ENCODE measurements at places on chromosomes 5 and 9.

- H3K27me3 ChIP-seq, result no peaks in the 10 kb centered on the region
- H3K36me3 ChIP-seq, result no peaks in the 10 kb centered on the region
- no peak for DNase-seq
- no peak overlapping the region for H3K4me3 ChIP-seq
Observed at GRCh38 chr5:11289733-11290132, 528.7 kb upstream of the DAP start.

GRCh38 chr5:62431735-62432620 lies 19.4 kb downstream of the IPO11 start:
- H3K36me3 ChIP-seq, result no peaks in the 10 kb centered on the region
- H3K27ac ChIP-seq, result no peak overlapping the region
- DNase-seq, result no peak
- H3K27me3 ChIP-seq, result no peaks in the 10 kb centered on the region
- H3K4me1 ChIP-seq, result no peaks in the 10 kb centered on the region
- no peak overlapping the region for H3K4me3 ChIP-seq

GRCh38 chr5:170848033-170848432 lies 13.8 kb upstream of the RANBP17 start:
- H3K4me3 ChIP-seq, result no peak overlapping the region
- H3K27ac ChIP-seq, result no peak overlapping the region
- H3K36me3 ChIP-seq, result no peaks in the 10 kb centered on the region
- DNase-seq, result no peak
- no peaks in the 10 kb centered on the region for H3K4me1 ChIP-seq

DNA sequence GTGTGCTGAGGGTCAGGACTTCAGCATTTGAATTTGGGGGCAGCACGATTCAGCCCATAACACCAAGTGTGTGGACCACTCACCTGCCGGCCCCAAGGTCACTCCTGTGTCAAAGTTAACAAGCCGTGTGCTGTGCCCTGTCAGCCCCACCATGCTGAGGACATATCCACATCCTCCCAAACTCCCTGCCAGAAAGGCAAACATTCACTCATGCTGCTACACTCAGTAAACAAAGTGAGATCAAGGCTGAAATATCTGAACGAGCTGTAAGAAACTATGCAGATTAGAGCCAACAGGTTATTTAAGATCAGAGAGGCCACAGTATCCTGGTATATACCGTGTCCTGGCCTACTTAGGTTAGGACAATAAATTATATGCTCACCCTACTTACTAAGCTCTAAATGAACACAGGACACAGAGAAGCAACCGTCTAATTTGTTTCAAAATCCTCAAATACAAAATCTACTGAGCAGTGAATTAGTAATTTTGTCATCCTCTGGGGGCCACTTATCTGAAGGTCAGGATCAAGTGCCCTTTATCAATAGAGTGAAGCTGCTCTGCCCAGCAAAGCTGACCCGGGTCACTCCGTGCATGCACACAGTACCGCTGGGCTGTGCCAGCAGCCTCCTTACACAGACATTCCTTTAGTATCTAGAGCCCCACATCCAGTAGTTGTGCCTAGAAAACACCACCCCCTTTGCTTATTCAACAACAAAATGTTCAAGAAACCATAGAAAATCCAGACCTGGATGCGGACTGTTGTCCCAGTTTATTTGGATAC lies 28.2 kb downstream of the RETREG1 start:
- no peaks in the 10 kb centered on the region for H3K36me3 ChIP-seq
- no peak overlapping the region for H3K4me3 ChIP-seq
- DNase-seq, result no peak
- H3K4me1 ChIP-seq, result peaks cover 9% of the 10 kb centered on the region
- no peak overlapping the region for H3K27ac ChIP-seq

GRCh38 chr5:128629157-128629556 lies 91.1 kb upstream of the FBN2 start:
- no peaks in the 10 kb centered on the region for H3K4me1 ChIP-seq
- H3K27ac ChIP-seq, result no peak overlapping the region
- no peak for DNase-seq
- no peaks in the 10 kb centered on the region for H3K36me3 ChIP-seq
- no peaks in the 10 kb centered on the region for H3K27me3 ChIP-seq
- H3K4me3 ChIP-seq, result no peak overlapping the region

DNA sequence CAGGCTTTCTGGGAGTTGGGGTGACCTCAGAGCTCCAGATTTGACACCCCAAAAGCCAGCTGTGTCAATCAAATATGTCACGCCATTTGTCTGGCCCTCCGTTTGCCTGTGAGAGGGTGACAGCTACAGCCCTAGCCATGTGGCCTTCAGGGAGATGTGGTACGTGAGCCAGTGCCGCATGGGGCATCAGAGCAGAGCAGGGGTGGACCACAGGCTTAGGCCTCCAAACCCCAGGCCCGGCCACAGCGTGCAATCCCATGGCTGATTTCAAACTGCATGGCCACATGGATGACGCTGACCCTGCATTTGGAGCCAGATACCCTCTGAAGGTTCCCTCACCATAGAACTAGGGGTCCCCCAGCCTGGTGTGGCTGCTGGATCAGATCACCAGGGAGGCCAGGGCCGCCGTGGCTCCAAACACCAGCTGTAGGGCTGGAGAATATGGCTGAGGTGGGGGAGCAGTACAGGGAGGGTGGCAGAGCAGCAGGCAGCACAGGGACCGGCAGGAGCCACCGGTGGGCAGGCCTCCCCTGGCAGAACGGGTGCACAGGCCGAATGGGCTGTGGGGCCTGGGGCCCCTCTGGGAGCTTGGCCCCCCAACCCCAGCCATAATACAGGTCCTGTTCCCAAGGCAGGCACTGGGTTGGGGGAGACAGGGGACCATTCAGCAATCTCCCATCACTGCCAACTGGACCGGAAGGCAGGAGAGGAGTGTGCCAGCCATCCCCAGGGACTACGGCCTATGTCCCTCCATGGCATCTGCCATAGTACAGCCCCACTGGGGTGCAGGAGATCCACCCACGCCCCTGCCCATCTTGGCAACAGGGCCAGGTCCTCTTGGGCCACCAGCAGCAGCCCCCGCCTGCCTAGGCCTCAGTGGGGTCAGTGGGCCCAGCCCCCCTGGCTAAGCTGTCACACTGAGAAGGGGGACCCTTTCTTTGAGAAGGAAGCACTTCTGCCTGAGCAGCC lies 1.5 kb downstream of the SAPCD2 start:
- H3K4me3 ChIP-seq, result no peak overlapping the region
- no peaks in the 10 kb centered on the region for H3K36me3 ChIP-seq
- DNase-seq, result no peak
- H3K27ac ChIP-seq, result no peak overlapping the region

DNA sequence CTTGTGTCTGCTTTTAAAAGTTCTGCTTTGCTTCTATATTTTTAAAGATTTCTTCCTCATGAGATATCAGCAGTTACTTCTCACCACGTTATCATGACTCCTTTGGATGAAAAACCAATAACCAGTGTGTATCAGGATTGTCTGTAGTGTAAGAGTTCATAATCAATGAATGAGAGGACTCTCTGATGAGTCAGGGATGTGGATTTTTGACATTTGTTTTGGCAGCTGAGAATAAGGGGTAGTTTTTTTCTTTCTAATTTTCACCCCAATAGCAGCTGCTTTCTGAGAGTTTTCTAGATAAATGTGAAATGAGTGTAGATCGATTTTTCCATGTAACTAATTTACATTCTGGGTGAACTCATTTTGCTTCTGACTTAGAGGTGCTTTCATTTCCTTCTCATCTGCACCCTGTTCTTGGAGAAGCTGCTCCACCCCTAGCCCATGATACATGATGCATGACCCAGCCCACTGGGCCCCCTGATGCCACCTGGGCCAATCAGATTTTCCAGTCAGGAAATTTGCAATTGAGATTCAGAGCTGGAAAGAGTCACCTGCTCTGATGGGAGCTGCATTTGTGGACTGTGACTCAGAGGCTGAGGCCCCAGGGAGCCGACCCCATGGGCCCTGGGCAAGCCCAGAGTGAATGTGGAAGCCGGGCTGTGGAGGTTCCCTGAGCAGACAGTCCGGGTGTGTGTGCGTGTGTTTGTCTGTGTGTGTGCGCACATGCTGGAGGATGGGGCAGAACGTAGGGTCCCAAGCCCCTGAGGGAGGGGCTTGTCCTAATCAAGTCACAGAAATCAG lies 159.3 kb downstream of the RGS3 start:
- no peak overlapping the region for H3K4me3 ChIP-seq
- H3K27ac ChIP-seq, result peak overlapping the region; percentile 17
- peak; percentile 76 for DNase-seq
- peaks cover 40% of the 10 kb centered on the region for H3K4me1 ChIP-seq

- peaks cover 14% of the 10 kb centered on the region for H3K4me1 ChIP-seq
- H3K27me3 ChIP-seq, result no peaks in the 10 kb centered on the region
- H3K36me3 ChIP-seq, result peaks cover 21% of the 10 kb centered on the region
- no peak for DNase-seq
- H3K4me3 ChIP-seq, result no peak overlapping the region
Observed at GRCh38 chr5:10376544-10376943, 23.0 kb downstream of the MARCHF6 start.

DNA sequence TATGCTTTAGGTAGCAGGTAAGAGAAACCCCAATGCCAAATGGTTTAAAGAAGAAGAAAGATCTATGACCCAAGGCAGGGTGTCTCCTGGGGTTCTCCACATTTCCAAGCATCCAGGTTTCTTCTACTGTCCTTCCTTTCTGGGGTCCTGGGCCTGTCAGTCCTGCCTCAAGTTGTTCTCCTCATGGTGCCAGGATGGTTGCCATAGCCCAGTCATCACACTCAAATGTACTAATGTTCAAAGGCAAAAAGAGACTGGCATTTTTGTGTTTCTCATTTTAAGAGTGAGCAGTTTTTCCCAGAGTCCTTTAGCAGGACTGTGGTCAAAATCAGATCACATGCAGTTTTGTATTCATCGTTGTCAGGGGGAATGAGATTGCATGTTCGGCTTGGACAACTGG lies 59.9 kb upstream of the BOD1 start:
- no peaks in the 10 kb centered on the region for H3K36me3 ChIP-seq
- DNase-seq, result no peak
- H3K27ac ChIP-seq, result no peak overlapping the region
- no peak overlapping the region for H3K4me3 ChIP-seq
- H3K4me1 ChIP-seq, result peaks cover 15% of the 10 kb centered on the region

DNA sequence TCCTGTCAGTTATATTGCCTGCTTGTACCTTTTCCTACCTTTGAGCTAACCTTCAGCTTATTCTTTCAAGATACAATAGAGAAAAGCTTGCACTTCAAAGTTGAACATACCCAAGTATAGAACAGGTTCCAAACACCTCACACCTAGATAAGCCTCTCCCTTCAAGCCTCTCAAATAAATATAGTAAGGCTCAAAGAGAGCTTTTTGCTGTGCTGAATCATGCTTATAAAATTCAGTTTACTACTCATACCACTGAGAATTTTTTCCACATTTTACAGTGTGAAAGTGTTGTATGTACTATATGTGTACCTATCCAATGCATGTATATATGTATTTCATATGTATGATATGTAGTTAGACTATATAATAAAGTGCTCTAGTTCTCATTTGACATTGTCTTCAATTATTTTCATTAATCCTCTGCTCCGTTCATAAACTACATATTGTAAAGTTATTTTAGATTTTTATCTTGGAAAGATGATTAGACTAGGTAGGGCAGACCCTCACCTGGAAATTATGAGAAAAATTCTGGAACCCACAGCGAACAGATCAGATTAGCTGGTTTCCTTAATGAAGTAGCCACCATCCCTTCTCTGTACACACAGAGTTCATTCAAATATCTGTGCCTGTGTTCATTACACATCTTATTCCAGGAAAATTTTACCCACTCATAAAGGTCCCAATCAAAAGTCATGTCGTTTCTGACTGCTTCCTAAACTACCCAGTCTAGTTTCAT lies 149.2 kb upstream of the RGMB start:
- no peaks in the 10 kb centered on the region for H3K27me3 ChIP-seq
- no peaks in the 10 kb centered on the region for H3K4me1 ChIP-seq
- H3K36me3 ChIP-seq, result no peaks in the 10 kb centered on the region
- H3K27ac ChIP-seq, result no peak overlapping the region
- no peak overlapping the region for H3K4me3 ChIP-seq

DNA sequence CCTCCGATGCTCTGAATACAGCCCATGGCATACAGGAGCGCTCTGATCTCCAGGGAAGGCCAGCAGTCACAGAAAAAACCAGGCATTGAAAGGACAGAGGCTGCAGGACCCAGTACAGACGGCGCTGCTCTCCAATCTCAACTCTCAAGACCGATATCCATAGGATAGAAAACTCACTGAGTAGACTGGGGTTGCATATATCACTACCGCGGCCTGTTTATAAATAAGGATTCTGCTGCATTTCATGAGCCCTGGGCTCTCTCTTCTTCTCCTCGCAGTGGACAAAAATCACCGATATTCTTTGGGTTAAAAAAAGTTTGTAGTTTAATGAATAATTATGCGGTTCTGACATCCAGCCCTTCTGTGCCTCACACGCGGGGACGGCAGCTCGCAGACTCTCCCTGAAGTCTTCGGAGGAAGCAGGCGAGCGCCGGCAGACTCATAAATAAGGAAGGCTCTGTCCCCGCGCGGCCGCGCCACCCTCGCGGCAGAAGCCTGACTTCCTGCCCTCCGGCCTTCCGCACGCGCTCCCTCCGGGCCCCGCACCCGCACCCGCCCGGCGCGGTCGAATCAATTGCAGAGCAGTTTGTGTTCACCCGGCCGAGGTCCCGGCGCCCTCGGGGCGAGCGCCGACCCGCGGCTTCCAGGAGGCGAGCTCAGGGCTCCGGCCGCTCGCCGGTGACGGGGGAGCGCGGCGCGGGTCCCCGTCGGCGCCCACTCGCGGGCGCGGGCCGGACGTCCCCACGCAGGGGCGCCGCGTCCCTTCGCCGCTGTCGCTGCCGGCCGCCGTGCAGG lies at the start of gene FAM78A:
FAM78A (minus strand) TSS at position 417 of the 795 bp plus-strand sequence; CDS start at position 86, 331 bp downstream.
- peak within 1 kb of the TSS; percentile 91 for H3K27ac ChIP-seq
- H3K4me3 ChIP-seq, result peak within 1 kb of the TSS; percentile 66
- H3K27me3 ChIP-seq, result no peaks in the 10 kb centered on the region
- DNase-seq, result peak; percentile 78
- peaks cover 37% of the 10 kb centered on the region for H3K4me1 ChIP-seq

GRCh38 chr5:102830241-102830640 lies 75.1 kb downstream of the PAM start:
- H3K36me3 ChIP-seq, result no peaks in the 10 kb centered on the region
- no peak for DNase-seq
- no peaks in the 10 kb centered on the region for H3K4me1 ChIP-seq
- no peak overlapping the region for H3K4me3 ChIP-seq
- H3K27ac ChIP-seq, result no peak overlapping the region
- H3K27me3 ChIP-seq, result no peaks in the 10 kb centered on the region

GRCh38 chr9:100222674-100223073 lies 123.6 kb downstream of the INVS start:
- H3K4me3 ChIP-seq, result no peak overlapping the region
- no peaks in the 10 kb centered on the region for H3K36me3 ChIP-seq
- no peaks in the 10 kb centered on the region for H3K27me3 ChIP-seq
- H3K27ac ChIP-seq, result no peak overlapping the region
- no peaks in the 10 kb centered on the region for H3K4me1 ChIP-seq

DNA sequence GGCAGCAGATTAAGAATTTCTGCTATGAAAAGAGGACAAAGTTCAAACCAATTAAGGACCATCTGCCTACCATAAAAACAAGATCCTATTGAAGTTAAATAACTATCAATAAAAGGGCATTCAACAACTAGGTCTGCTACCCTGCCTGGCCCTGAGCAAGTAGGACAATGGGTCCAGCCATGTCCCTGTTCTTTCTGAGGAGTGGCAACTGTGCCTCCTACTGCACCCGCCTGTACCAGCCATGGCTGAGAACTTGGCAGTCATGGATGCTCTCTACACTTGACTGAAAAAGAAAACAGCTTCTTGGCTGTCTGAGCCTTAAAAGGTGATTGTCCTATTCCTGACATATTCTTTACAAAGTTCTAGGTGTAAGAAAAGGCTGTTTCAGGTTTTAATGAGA lies 652.4 kb downstream of the PDE4D start:
- DNase-seq, result no peak
- no peaks in the 10 kb centered on the region for H3K4me1 ChIP-seq
- H3K36me3 ChIP-seq, result no peaks in the 10 kb centered on the region
- H3K4me3 ChIP-seq, result no peak overlapping the region
